NCI-H446 (cell line): ENCODE measurements at places on chromosomes 5 and 9.

DNA sequence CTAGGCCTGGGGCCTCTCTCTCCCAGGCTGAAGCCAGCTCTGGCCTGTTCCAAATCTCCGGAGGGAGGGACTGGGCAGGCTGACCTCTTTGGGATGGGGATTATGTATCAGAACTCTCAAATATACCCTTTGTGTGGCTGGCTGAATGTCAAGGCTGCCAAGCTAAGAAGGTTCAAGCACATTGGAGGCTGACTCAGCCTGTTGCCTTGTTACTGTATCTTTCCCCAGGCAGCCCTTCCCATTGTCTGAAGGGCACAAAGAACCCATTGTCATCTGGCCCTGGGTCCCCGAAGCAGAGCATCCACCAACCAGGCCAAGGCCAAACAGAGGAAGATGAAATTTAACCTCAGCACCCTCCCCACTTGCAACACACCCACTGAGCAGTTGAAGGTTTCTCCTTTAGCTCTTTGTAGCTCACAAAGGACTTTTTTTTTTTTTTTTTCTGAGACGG, 7.3 kb upstream of the SPARC start:
- no peak for DNase-seq

DNA sequence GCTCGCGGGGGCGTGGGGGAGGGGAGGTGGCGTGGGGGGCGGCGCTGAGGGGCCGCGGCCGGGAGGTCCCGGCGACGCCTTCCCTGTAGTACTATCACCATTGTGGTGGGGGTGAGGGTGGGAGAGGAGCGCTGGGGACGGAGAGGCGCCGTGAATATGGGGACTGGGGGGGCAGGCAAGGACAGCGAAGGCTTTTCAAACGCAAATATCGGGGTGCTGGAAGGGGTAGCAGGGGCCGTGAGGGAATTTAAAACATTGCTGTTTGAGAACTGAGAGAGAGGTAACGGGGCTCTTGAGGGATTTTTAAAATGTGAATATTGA, 427 bp downstream of the RBM27 start:
- no peak for DNase-seq

DNA sequence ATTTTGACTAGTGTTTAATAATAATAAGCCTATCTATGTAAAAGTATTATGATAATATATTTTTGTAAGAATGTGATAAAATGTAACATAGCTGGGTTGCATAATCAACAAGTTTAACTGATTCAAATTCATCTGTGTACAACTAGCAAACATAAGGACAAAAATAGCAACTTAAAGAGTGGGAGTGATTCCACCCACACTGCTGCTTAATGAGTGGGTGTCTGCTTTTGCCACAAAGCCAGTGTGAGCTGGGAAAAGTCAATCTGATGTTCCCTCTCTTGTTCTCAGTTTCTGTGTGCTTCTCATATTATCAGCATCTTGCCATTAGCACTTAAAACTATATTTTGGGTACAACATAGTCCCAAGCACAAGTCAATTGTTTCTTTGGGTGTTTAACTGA, 111.1 kb upstream of the DPYSL3 start:
- no peak for DNase-seq

- DNase-seq = no peak
These were observed 40.9 kb downstream of the NACC2 start for GRCh38 chr9:136054146-136054545.
